ENCODE measurements at places on chromosomes 4 and X.

DNA sequence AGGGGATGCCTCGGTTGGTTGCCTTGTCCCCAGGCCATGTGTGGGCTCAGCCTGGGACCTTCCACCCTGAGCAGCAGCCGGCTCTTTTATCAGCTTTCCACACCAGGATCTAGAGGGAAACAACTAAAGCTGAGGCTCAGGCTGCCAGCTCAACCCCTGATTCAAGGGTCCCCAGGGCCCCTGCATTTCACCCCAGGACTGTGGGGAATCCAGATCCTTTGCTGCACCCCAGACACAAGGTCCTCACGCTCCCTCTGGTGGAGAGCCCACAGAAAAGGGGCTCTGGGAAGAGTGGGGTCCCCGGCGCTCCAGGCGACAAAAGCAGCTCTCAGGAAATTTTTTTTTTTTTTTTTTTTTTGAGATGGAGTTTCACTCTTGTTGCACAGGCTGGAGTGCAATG is 64.3 kb downstream of the ZFYVE28 start:
- no peaks in the 10 kb centered on the region for H3K27me3 ChIP-seq
- H3K4me1 ChIP-seq = no peaks in the 10 kb centered on the region
- no peaks in the 10 kb centered on the region for H3K36me3 ChIP-seq
- DNase-seq = no peak

GRCh38 chr4:57184378-57185029 is 74.3 kb upstream of the IGFBP7 start:
- no peak for DNase-seq
- H3K27ac ChIP-seq = no peak overlapping the region
- H3K36me3 ChIP-seq = no peaks in the 10 kb centered on the region
- H3K27me3 ChIP-seq = no peaks in the 10 kb centered on the region

- H3K27me3 ChIP-seq = no peaks in the 10 kb centered on the region
- no peak for DNase-seq
- peak overlapping the region; percentile 51 for H3K4me3 ChIP-seq
- H3K27ac ChIP-seq = peak overlapping the region; percentile 82
- H3K4me1 ChIP-seq = peaks cover 4% of the 10 kb centered on the region
Observed at GRCh38 chr4:39353478-39354253, 12.5 kb downstream of the RFC1 start.

DNA sequence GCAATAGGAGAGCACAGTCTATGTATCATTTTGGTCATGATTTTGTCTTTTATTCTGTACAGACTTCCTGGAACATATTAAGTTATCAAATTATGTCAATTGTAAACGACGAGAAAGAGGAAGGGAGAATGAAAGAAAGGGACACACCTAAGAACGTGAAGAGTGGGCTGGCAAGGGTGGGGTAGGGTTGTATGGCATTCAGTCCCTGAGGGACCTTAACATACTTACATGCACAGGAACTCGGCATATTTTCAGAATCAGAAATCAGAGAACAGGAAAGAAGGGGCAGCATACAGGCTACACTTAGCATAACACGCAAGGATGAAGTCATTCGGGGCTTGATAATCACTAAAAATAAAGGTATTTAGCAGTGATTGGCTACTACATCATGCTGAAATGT is 1375.0 kb upstream of the ADGRL3 start:
- no peaks in the 10 kb centered on the region for H3K27me3 ChIP-seq
- H3K4me1 ChIP-seq = no peaks in the 10 kb centered on the region
- no peak overlapping the region for H3K4me3 ChIP-seq

DNA sequence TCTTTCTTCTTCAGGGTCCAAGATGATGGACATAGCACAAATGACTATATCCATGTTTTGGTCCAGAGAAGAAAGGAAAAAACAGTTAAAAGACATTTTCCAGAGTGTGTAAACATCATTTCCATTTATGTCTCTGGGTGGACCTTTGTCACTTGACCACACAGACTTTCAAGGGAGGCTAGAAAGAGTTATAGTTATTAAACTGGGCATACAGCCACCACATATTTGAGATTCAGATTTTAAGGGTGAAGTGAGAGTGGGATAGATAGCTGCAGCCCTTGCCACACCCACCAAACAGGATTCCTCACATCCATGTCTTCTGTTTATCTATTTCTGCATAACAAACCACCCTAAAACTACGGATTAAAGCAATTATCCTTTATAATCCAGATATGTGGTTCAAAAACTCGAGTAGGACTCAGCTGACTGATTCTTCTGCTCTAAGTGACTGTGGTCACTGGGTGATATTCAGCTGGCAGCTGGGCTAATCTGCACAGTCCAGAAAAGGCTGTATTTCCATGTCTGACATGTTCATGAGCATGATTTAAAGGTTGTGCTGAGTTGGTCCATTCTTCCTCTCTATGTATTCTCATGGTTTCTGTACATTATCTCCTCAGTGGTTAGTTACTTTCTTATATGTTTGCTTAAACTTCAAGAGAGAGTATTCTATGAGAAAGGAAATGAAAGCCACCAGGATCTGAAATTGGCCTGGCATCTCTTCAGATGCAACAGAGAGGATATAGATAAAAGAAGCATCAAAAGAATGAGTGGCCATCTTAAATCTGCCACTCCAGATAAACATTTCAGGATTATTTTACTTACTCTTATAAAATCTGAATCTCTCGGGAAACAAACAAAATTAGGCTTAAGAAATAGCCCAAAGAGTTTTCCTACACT is 459.8 kb upstream of the CTSO start:
- DNase-seq = no peak
- no peak overlapping the region for H3K27ac ChIP-seq
- no peaks in the 10 kb centered on the region for H3K27me3 ChIP-seq
- no peak overlapping the region for H3K4me3 ChIP-seq
- H3K36me3 ChIP-seq = no peaks in the 10 kb centered on the region
